ENCODE measurements at places on chromosomes 11 and 22. TPM values are rescaled to one million over a fixed set of nuclear protein-coding genes. Genes with fewer than 3 reads are reported as not detected.

- no peaks in the 10 kb centered on the region for H3K27me3 ChIP-seq
- no peak for DNase-seq
- H3K4me3 ChIP-seq = no peak overlapping the region
Measured at GRCh38 chr11:68827733-68828132, 14.0 kb downstream of the CPT1A start.

GRCh38 chr11:3857628-3858027 lies 2.2 kb downstream of the STIM1 start:
- H3K4me3 ChIP-seq = peak overlapping the region; percentile 98
- no peak for DNase-seq
- peaks cover 72% of the 10 kb centered on the region for H3K4me1 ChIP-seq
- peak overlapping the region; percentile 91 for H3K27ac ChIP-seq

The BRSK2 gene
- 0.97 TPM for total RNA-seq

The PNPLA3 gene
- total RNA-seq = 1.0 TPM

GRCh38 chr11:108947654-108948570 lies 283.0 kb downstream of the DDX10 start:
- no peaks in the 10 kb centered on the region for H3K27me3 ChIP-seq
- H3K4me3 ChIP-seq = no peak overlapping the region
- no peak for DNase-seq
- H3K4me1 ChIP-seq = no peaks in the 10 kb centered on the region
- H3K36me3 ChIP-seq = peaks cover 12% of the 10 kb centered on the region
